Sciatic nerve (tissue), 2 donors: ENCODE measurements at places on chromosomes 13 and 19. TPM values are rescaled to one million over a fixed set of nuclear protein-coding genes. Genes with fewer than 3 reads are reported as not detected.

Gene FCER2
- 3.7 TPM for total RNA-seq

Gene ZNF606
- total RNA-seq, result 20.3 TPM

Gene RUVBL2
- total RNA-seq, result 29.9 TPM

Gene OR4F17
- total RNA-seq, result not detected

Gene GCDH
- 24.4 TPM for total RNA-seq

Gene ZNF304
- 9.2 TPM for total RNA-seq

Gene LSM14A
- total RNA-seq, result 109 TPM

Gene NTF4
- not detected for total RNA-seq

Gene MISP3
- total RNA-seq, result 5.6 TPM

Gene POU2F2
- total RNA-seq, result 5.6 TPM

Gene ATXN8OS
- not detected for total RNA-seq

Gene CEP89
- total RNA-seq, result 28.5 TPM

Gene NRTN
- not detected for total RNA-seq

Gene CDC42EP5
- 52.8 TPM for total RNA-seq

Gene TINCR
- 3.7 TPM for total RNA-seq

Gene SIGLEC12
- not detected for total RNA-seq

Gene ZNF571
- 10.7 TPM for total RNA-seq

Gene PLEKHF1
- 30.4 TPM for total RNA-seq

Gene NPAS1
- total RNA-seq, result 0.89 TPM

Gene P2RY11
- total RNA-seq, result 9.9 TPM

Gene RYR1
- 14.4 TPM for total RNA-seq

Gene CRX
- total RNA-seq, result 0.09 TPM

Gene ZNF99
- total RNA-seq, result 0.49 TPM

Gene ZNF555
- 10.3 TPM for total RNA-seq

Gene ANO8
- 14.8 TPM for total RNA-seq

Gene HSH2D
- 1.2 TPM for total RNA-seq

Gene APOE
- total RNA-seq, result 79.3 TPM

Gene RNF113B
- total RNA-seq, result not detected

Gene LRRC63
- 0.49 TPM for total RNA-seq

Gene ZNF813
- 3.3 TPM for total RNA-seq

Gene CPB2
- total RNA-seq, result not detected

Gene PSG1
- total RNA-seq, result not detected

Gene ZNF878
- 0.27 TPM for total RNA-seq

Gene CCL25
- not detected for total RNA-seq

Gene ADPRHL1
- 14.5 TPM for total RNA-seq

Gene BCAM
- total RNA-seq, result 164 TPM

Gene SERTM1
- 1.7 TPM for total RNA-seq

Gene GARRE1
- 59.9 TPM for total RNA-seq

Gene PSG4
- total RNA-seq, result not detected

Gene CFAP97D2
- total RNA-seq, result not detected

Gene KCNN4
- 3.0 TPM for total RNA-seq

Gene CYP2F1
- not detected for total RNA-seq

Gene ZNF729
- not detected for total RNA-seq
